ENCODE measurements at places on chromosomes 2 and 18.
A peak's percentile ranks its signal among the peaks of the same experiment; 100 is the strongest.

GRCh38 chr2:223901854-223902253 is 43.3 kb downstream of the WDFY1 start:
- no peak for DNase-seq

- DNase-seq, result no peak
Observed at GRCh38 chr18:68035774-68036522, 519.4 kb upstream of the DSEL start.

DNA sequence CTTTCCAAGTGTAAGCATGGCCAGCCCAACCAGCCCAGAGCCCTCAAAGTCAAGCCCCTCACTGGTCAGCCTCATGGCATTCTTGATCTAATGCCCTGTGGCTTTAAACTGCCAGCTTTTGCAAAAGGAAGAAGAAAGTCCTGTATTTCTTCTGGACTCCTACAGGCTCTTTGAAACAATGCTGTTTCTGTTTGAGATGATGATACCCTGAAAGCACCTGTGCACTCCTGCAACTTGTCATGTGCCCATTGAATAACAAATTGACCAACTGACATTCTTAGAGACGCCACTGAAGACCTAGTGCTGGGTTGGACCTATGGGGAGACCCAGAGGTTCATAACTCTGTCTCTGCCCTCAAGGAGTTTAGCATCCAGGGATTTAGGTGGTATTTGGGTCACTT is 82.0 kb upstream of the MSH2 start:
- no peak for DNase-seq

GRCh38 chr2:10911291-10912075 is at the start of gene KCNF1:
Gene KCNF1 (plus strand): TSS chr2:10911934. CDS start chr2:10912427, 493 bp downstream.
- DNase-seq, result no peak

DNA sequence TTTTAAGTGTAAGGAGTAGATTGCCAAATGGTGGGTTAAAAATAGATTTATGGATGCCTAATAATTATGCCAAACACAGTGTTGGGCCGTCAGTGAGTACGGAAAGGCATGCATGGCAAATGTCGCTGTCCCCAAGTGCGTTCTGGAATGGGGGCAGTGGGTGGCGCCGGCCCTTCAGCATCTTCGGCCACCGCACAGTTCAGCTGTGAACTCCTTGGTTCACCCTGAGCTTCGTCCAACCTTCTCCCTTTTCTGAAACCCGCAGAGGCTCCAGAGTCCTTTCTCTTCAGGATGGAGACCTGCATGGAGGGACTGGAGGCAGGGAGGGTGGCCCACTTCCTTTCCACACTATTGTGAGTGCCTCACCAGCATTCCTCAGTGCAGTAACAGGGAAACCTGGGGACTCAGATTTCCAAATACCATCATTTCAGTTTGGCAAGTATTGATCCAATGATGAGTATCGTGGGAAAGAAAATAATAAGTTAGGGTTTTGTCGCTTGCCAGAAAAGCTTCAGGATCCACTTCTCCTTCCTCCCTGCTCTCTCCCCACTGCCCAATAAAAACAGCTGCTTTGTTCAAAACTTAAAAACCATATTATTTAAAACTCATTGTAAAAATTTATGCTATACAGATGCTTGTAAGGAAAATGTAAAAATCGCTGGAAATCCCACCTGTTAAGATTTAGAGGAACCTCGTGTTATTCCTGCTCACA is 74.6 kb upstream of the TXNDC2 start:
- DNase-seq, result no peak

GRCh38 chr2:170030040-170030439 is 147.9 kb upstream of the MYO3B start:
- no peak for DNase-seq

DNA sequence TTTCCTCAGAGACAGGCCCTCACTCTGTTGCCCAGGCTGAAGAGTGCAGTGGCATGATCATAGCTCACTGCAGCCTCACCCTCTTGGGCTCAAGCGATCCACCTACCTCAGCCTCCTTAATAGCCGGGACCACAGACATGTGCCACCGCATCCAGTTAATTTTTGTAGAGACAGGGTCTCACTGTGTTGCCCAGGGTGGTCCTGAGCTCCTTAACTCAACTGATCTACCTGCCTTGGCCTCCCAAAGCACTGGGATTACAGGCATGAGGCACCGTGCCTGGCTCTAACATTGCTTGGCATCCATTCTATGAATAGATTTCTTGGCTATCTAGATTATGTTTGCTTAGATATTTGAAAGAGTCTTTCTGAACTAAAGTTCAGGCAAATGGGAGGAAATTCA is 21.6 kb downstream of the R3HDM1 start:
- no peak for DNase-seq

DNA sequence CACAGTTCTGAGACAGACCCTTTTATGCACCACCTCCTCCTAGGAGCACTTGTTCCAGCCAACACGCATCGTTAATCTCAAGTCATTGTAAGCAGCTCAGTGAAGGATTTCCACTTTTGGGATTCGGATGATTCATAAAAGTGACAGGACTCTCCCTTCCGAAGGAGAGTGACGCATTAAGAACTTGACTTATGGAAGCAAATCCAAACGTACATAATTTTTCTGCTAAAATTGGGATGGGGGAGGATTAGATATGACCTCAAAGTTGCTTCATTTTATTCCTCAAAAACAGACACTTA is 165.7 kb downstream of the TWIST2 start:
- no peak for DNase-seq

- no peak for DNase-seq
Observed at GRCh38 chr2:217127744-217128143, 267.9 kb upstream of the TNP1 start.

DNA sequence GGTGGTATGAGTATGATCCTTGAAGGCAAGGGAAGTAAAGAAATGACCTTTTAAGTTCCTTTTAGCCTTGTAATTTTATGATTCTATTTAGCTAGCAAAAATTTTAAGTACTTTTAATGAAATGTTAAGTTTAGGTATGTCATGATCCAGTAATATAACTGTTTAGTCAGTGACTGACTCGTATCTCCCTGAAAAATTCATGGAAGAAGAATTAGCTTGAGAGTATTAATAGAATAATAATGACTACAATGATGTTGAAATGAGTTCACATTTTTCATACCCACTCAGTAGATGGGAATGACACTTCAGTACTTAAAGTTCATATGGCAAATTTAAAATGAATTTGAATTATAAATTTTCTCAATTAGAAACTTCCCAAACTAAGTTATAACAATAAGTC is 14.6 kb downstream of the RAB3GAP1 start:
- no peak for DNase-seq

DNA sequence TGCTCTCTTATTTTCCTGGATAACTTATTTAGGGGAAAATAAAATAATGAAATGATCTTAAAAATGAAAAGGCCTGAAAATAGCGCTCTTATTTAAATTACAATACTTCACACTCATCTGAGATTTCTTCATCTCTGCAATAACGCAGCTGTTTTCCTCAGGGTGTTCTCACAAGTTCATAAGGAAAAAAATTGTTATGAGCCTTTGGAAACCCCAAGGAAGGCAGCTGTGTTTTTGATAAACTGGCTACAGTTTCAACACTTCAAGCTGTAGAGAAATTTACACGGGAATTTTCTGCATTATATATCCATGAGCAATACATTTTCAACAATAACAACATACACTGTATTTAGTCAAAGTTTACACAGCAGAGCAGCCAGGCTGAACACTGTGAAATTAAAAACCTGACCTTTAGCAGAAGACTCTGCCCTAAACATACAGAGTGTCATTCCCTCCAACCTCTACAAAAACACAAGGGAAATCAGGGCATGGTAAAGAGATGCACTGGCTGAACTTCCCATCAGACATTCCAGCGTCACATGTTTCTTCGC is 959.6 kb downstream of the SLC4A3 start:
- no peak for DNase-seq

DNA sequence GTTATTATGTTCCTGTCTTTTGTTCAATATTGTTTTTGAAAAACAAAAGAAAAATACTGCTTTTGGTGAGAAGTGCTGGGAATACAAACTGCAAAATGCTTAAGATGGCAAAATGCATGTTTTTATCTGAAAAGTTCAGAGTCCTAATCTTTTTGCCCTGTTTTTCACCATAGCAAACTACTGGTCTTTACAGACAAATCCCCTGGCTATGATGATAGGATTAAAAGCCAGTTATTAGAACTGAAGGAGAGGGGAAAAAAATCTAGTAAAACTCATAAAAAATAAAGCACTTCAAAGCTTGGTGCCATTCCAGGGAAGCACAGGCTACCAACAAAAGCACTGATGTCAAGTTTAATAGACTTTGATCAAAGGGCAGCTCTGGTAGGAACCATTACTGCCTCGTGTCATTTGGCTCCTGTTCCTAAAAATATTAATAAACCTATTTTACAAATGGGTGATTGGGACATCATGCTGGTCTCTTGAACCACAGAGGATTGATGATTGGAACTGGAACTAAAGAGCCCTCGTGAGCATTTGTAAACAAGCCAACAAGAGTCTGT is 194.7 kb downstream of the RAB3GAP1 start:
- no peak for DNase-seq

- no peak for DNase-seq
Observed at GRCh38 chr2:223760838-223761502, 76.4 kb downstream of the AP1S3 start.

- DNase-seq, result peak; percentile 4
Observed at GRCh38 chr2:35428548-35428947, 927.0 kb upstream of the CRIM1 start.

- DNase-seq, result no peak
Observed at GRCh38 chr18:25223211-25223610, 128.8 kb downstream of the ZNF521 start.

DNA sequence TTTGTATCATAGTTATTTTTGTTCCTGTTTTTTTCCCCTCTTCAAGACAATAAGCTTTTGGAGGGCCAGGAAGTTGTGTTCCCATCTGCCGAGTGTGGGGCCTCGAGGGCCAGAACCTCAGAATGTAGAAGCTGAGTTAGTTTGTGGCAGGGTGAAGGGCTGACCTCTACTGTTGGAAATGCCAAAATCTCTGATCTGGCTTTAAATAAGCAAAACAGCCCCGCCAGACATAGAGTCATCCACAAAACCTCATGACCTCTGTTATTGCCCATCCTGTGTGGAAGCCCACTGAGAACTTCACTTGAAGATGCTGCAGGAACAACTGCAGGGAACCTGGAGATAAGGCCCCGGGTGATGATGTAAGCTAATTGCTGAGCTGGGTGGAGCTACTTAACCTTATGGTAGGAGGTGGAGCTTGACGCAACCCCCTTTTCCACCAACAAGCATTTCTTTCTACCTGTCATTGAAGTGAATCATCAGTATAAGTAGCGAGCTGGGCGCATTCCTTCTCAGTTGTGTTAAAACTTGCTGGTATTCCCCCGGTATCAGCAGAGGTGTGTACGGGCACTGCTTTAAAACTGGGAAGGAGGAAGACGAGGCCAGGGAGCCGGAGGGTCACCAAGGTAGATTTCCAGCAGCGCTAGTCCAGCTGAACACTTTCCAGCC is 177.2 kb downstream of the NEDD4L start:
- DNase-seq, result no peak

GRCh38 chr2:119545754-119546446 is 1.7 kb downstream of the CFAP221 start:
- no peak for DNase-seq

DNA sequence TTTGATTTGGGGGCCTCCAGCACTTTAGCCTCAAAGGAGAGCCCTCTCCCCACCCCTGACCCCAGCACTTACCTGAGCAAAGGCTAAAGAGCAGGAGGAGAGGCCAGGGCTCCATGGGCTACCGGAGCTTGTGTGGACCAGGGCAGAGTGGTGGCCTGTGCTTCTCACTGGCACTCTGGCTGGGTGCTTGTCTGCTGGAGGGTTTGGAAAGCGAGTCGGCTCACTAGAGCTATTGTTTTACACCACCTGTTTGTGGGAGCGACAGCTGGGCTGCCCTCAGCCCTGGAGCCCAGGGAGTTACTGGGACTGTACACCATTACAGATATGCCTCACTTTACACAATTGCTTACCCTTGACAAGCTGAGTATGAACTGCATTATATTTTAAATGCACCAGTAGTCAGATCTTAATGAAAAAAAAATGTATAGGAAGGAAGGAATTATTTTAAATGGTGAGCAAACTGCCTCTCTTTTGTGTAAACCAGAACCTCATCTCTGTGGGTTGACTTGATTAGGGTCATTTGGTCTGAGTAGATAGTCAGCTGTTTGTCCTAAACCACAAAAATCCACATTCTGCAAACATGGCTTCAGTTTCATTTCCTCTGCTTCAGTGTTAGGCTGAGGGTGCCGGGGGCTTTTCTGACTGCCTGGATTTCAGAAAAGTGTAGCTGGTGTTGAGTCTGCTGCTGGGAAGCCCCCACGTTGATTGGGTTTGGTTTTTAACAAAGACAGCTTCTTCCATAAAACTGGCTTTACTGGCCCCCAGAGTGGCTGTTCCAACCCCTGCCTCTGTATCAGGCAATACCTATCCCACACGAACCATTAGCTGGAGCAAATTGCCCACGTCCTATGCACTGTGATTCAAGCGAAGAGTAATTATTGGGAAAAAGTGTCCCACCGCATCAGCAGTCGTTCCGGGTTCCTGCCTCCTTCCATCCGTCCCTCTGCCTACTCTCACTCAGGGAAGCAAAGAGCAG is at the start of gene CHRNA1:
CHRNA1 (minus strand) TSS at position 193 of the 976 bp plus-strand sequence; CDS start at position 115, 78 bp downstream.
- DNase-seq, result no peak

DNA sequence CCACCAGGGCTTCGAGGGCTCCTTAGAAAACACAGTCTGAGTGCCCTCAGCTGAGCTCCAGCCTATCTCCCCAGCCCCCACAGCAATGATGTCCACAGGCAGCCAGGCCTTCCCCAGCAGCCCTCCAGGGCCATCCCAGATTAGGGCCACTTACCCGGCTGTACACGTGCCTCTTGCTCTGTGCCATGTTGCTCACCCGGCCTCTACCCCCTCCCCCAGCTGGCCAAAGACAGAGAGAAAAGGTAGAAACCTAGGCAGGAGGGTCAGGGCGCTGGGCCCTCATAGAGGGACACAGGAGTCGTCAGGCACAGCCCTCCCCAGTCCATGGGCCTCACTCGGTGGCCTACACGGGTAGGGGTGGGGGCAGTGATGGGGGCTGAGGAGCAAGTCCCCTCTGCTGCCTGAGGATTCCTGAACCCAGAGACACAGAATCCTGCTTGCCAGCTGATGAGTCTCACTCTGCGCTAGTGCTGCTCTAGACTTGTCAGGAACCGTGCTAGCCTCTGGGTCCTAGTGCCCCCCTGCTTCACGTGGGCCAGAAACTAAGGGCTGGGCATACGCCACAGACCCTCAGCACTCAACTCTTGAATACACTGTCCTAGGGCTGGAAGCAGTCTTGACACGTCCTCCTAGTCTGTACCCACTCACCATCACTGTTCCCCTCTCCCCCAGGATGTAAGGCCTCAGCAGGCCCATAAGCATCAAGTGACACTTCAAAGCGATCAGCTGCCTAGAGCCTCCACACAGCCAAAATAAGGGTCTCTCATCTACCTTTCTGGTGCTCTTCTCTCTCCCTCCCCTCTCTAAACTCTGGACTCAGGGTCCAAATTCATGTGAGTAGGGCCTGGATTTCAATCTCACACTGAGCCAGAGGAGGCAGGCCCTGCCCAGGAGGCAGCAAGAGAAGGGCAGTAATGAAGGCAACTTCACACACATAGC is at the start of gene DCTN1:
DCTN1 (minus strand) TSS at position 461 of the 939 bp plus-strand sequence; CDS start at position 187, 274 bp downstream.
- DNase-seq, result peak; percentile 82

- no peak for DNase-seq
Observed at GRCh38 chr2:165499131-165499530, 29.6 kb downstream of the CSRNP3 start.

All from occipital lobe (tissue), 3 donors.